ENCODE measurements at places on chromosomes 2 and 18. TPM values are rescaled to one million over a fixed set of nuclear protein-coding genes. Genes with fewer than 3 reads are reported as not detected.

Gene RAB6C
- total RNA-seq, result 0.19 TPM

Gene NEURL3
- 0.56 TPM for total RNA-seq

Gene LIPT1
- 7.8 TPM for total RNA-seq

Gene CAPN14
- not detected for total RNA-seq

Gene ITGB6
- not detected for total RNA-seq

Gene ATP6V1B1
- not detected for total RNA-seq

Gene SP140
- 6.1 TPM for total RNA-seq

Gene LBX2
- 0.79 TPM for total RNA-seq

Gene ZNF236
- total RNA-seq, result 16.6 TPM

Gene SLC8A1
- total RNA-seq, result 17.5 TPM

Gene SMYD1
- total RNA-seq, result not detected

Gene SP9
- not detected for total RNA-seq

- no peak for DNase-seq
These were observed 135.0 kb downstream of the SP3 start for GRCh38 chr2:173830170-173830569.

DNA sequence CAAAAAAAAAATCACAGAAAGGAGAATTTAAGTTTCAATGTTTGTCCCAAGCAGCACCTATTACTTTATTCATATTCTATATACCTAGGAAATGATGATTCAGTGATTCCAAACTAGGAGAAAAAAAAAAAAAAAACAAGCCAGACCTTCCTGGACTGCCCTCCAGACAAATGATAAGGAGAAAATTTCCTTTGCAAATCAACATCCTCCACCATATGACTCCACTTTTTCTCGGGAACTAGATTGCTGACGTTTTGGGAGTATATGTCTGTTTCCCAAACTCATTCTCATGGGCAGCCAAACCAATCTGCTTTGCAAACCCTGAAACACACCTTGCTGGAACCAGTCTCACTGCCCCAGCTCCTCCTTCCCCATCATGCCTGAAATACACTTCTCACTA lies 16.8 kb downstream of the AP1S3 start:
- DNase-seq, result no peak

GRCh38 chr2:235472443-235472842 lies 21.4 kb upstream of the AGAP1 start:
- DNase-seq, result no peak

GRCh38 chr2:183455056-183455455 lies 330.8 kb downstream of the NUP35 start:
- no peak for DNase-seq

DNA sequence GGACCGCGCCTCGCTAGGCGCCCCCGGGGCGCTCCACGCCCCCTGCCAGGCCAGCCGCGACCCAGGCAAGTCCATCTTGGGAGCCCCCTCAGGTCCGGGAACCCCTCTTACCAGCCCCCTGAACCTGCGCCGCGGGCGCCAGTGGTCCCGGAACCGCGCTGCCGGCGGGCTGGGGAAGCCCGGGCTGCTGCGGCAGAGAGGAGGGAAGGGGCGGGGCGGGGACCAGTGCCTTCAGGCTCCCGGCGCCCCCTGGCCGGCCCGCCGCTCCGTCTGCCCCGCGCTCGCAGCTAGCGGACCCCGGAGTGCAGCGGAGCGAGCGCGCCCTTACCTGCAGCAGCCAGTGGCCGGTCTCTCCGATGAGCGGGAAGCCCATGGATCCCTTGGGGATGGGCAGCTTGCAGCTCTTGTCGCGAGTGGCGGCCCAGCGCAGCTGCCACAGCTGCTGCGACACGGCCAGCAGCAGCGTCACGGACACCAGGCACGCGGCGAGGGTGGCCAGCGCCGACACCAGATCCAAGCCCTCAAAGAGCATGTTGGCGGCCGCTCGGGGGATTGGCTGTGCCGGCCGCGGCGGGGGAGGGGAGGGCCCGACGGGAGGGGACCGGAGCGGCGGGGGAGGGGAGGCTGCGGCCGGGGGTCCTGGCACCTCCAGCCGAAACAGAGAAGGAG lies at the start of gene CYP26B1:
Gene CYP26B1 (minus strand): TSS at position 560 of the 669 bp plus-strand sequence. CDS start 28 bp downstream, at position 532.
- DNase-seq, result peak; percentile 19

DNA sequence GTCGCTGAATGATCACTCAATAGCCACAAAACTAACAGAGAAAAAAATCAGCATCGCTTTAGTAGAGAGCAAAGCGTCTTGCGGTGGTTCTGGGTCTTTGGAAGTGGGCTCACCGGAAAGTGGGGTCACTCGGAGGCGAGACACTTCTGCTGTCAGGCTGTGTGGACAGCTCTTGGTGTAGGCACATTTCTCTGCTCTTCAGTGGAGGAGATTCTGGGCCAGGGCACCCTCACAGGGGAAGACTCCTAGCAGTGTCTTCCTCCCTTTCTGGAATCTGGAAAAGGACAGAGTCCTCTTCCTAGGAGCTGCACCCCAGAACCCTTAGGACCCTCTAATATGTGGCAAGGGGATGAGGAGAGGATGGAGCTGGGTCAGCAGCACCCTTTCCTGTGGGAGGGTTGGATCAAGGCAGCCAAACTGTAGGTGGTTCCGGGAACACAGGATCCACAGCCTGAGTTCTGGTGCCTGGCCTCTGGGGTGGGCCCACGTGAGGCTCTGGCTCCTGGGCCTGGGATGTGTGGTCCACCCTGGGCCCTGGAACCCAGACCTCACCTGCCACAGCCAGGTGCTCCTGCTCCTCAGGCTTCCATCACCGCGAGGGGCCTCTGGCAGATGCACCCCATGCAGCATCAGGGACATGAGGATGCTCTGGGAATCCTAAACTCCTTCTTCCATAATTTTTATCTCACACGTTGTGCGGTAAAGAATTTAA lies 25.1 kb downstream of the GPR35 start:
- no peak for DNase-seq

DNA sequence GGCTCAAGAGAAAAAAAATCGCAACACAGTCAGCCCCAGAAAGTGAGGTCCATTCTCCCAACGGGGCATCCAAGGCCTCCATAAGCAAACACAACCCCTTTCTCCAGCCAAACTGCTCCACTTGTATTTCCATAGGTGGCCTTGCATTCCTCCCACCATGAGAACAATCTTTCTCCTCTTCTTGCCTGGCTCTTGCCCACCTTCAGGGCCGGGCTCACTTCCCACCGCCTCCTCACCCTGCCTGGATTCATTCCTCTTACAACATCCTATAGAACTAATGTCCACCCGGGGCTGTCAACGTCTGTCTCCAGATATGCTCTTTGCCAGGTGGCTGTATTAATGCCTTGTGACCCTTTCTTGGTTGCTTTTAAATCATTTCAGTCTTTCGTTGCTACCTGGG lies 124.5 kb downstream of the SMAD7 start:
- peak; percentile 3 for DNase-seq

- DNase-seq, result no peak
These were observed 22.6 kb upstream of the BCL2 start for GRCh38 chr18:63342206-63342605.

GRCh38 chr2:127961729-127962128 lies 66.1 kb downstream of the SAP130 start:
- no peak for DNase-seq

DNA sequence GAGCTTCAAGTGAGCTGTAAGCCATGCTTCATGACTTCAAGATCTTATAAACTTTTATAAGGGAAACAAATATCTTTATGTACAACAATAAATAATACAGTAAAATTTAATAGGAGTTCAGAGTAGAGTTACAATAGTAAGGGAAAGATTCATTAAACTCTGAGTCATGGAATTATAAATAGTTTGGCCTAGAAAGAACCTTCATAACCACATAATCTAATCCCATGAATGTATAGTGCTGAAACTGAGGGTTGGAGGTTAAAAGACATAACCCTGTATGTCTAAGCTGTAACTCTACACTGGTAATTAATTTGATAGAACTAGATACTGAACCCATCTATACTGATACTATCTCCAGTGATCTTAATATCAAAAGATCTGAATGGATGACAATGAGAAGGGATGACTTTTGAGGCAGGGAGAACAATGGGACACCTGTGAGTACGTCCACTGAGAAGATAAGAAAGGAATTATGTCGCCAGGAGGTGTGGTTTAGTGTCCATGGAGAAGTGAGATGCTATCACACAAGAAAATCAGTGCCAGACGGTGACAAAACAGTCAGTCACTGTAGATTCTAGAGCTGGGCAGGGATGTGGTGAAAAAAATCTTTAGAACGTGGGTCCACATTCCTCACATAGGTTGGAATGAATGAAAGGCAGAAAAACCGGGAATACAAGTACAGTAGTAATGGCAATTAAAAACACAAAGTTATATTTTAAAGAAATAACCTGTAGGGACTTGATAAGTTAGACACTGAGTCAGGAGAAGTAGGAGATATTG lies 1.1 kb downstream of the IL1F10 start:
- DNase-seq, result no peak

DNA sequence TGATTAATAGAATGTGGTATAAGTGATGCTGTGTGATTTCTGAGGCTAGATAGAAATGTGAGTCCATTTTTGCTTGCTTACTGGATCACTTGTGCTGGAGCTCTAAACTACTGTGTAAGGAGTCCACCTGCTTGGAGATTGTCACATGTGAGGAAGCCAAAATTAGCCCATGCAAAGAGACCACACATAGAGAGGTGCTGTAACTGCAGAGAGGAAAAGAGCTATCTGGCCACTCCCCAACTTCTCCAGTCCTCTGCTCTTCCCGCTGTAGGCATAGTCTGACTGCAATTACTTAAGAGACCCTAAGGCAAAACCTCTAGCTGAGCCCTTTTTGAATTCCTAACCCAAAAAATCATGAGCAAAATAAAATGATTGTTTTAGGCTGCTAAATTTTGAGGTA lies 120.6 kb upstream of the FBXO11 start:
- DNase-seq, result no peak

DNA sequence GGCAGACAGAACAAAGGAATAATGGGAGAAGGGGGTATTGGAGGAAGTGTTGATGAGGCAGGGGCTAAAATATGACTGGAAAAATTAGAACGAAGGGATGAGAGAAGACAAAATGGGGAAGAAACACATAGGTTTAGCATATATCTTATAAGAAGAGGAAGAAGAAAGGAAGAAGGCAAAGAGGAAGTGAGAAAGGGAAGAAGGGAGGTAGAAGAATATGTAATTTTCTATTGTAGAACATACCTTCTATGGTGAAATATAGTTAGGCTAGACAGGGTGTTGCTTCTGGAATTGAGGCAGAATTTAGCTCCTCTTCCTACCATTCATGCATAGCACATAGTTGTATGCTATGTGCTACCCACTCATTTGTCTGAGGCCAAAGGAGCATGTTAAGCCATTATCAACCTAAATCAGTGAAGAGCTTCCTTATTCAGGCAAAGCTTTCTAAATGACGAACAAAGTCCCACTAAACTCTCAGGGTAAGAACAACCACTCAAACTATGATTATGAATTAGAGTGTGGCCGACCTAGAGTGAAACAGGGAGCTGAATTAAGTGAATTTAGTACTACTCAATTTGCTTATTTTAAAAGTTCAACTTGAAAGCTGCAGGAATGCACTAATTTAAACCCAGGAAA lies 180.9 kb upstream of the GALNT5 start:
- DNase-seq, result no peak

- no peak for DNase-seq
These were observed 179.9 kb upstream of the HS6ST1 start for GRCh38 chr2:128498589-128498988.

DNA sequence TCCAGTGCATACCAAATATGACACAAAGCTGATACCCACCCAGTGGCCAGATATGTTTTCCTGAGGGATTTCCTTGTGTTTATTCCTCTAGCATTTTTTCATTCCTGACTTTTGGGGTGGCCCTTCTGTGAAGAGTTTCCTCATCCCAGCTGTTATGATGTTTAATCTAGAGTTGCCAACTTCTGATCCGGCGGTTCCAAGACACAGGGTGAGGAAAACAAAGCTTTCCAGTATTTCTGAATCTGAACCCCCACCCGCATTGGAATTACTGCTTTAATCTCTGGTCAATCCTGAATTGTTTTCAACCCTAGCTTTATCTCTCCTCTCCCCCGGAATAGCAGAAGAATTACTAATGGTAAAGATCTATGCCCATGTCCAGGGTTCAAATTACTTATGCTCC lies 39.2 kb upstream of the PNPT1 start:
- no peak for DNase-seq

DNA sequence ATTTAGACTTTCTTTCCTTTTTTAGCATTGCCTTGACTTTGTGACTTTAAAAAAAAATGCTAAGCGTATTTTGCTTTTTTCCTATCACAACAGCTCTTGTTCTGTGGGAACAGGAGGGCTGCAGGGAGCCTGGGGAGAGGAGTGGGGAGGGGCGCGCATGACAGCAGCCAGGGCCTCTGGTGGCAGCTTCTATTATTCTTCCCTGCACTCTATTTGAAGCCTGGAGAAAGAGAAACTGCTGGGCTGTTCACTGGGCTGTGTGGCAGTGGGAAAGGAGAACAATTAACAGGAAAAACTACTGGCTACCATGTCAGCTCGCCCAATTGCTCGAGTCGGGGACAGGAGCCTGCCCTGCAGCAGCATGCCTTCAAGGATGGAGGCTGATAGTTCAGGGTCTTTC lies 119.0 kb upstream of the ZBTB14 start:
- DNase-seq, result no peak

- no peak for DNase-seq
These were observed 34.4 kb downstream of the MTA3 start for GRCh38 chr2:42602876-42603219.

GRCh38 chr2:233480490-233481202 lies 85.9 kb downstream of the USP40 start:
- DNase-seq, result peak; percentile 17

- no peak for DNase-seq
These were observed 356.5 kb upstream of the GULP1 start for GRCh38 chr2:187935126-187935525.

- no peak for DNase-seq
These were observed 124.6 kb downstream of the NEB start for GRCh38 chr2:151609705-151610104.

GRCh38 chr2:143877056-143877455 lies 642.9 kb downstream of the ZEB2 start:
- DNase-seq, result no peak

- DNase-seq, result no peak
These were observed 237.3 kb upstream of the KLHL14 start for GRCh38 chr18:33010149-33010548.

- DNase-seq, result no peak
These were observed 675 bp upstream of the SPIRE1 start for GRCh38 chr18:12658426-12659138.

GRCh38 chr2:110735366-110735765 lies 3.0 kb downstream of the ACOXL start:
- DNase-seq, result no peak

DNA sequence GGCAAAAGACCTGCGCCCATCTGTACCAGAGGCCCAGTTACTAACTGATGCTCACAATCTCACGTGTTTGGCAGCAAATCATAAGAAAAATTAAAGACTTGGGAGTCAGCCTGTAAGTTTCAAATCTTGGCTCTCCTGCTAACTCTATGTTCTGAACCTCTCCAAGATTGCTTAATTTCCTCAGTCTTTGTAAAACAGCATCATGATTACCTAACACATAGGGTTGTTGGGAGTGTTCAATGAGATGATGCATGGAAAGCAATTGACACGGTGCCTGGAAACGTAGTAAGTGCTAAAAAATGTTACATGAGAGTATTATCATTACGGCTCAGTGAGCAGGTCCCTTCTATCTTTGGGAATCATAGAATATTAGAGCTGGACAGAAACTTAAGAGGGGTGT lies 497.6 kb upstream of the TCF4 start:
- no peak for DNase-seq

GRCh38 chr18:55853268-55853667 lies 265.3 kb upstream of the TCF4 start:
- DNase-seq, result no peak
